ENCODE measurements at places on chromosomes 2 and 18. TPM values are rescaled to one million over a fixed set of nuclear protein-coding genes. Genes with fewer than 3 reads are reported as not detected.

CLEC4F gene
- not detected for polyA plus RNA-seq

EPB41L5 gene
- 11.6 TPM for polyA plus RNA-seq

NR4A2 gene
- polyA plus RNA-seq = 0.62 TPM

CYTIP gene
- polyA plus RNA-seq = 0.17 TPM

EVA1A gene
- polyA plus RNA-seq = 22.8 TPM

DRC1 gene
- polyA plus RNA-seq = 0.10 TPM

TNFAIP6 gene
- polyA plus RNA-seq = 28.5 TPM

PID1 gene
- polyA plus RNA-seq = 15.7 TPM

C1GALT1C1L gene
- 1.9 TPM for polyA plus RNA-seq

IL18R1 gene
- 0.18 TPM for polyA plus RNA-seq

- no peaks in the 10 kb centered on the region for H3K36me3 ChIP-seq
- H3K4me1 ChIP-seq = no peaks in the 10 kb centered on the region
- peak; percentile 62 for DNase-seq
- no peak overlapping the region for H3K4me3 ChIP-seq
- H3K27me3 ChIP-seq = no peaks in the 10 kb centered on the region
Observed at GRCh38 chr2:137173463-137173862, 408.1 kb downstream of the THSD7B start.

DNA sequence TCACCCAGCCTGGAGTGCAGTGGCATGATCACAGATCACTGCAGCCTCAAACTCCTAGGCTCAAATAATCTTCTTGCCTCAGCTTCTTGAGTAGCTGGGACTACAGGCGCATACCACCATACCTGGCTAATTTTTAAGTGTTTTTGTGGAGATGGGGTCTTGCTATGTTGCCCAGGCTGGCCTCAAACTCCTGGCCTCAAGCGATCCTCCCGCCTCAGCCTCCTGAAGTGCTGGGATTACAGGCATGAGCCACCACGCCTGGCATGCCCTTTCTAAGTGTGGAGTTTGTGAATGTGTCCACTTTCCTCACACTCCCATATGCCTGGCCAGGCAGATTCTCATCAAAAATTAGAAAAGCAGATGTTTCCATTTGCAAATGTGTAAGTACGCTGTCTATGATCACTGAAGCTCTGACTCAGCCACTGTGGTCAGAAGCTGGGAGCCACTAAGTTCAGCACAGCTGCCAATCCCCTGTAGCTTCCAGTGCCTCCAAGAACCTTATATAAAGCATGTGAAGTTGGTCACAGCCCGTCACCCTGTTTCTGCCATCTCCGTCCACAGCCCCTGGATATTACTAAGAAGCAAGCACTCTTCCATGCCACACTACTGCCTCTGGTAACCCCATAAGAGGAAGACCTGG is 155.4 kb downstream of the FAM210A start:
- no peaks in the 10 kb centered on the region for H3K36me3 ChIP-seq
- no peaks in the 10 kb centered on the region for H3K27me3 ChIP-seq
- H3K27ac ChIP-seq = no peak overlapping the region
- peak; percentile 16 for DNase-seq
- H3K4me3 ChIP-seq = no peak overlapping the region

DNA sequence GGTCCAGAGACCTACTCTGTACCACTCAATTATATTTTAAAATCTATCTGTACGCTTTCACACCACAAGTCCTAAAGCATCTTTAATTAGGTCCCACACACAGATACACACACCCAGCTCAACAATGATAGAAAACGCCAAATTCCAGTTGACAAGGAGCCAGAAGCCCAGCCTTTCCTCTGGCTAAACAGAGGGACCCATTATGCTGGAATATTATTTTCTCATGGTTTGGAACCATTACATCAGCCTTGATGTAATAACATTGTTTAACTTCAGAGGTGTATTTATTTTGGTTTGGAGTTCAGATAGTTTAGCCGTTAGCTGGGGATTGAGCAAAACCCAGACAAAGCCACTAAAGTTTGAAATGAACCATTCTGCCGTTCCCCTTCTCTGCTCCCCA is 14.0 kb upstream of the INHBB start:
- no peaks in the 10 kb centered on the region for H3K4me1 ChIP-seq
- no peaks in the 10 kb centered on the region for H3K36me3 ChIP-seq
- no peak overlapping the region for H3K4me3 ChIP-seq
- no peak overlapping the region for H3K27ac ChIP-seq

DNA sequence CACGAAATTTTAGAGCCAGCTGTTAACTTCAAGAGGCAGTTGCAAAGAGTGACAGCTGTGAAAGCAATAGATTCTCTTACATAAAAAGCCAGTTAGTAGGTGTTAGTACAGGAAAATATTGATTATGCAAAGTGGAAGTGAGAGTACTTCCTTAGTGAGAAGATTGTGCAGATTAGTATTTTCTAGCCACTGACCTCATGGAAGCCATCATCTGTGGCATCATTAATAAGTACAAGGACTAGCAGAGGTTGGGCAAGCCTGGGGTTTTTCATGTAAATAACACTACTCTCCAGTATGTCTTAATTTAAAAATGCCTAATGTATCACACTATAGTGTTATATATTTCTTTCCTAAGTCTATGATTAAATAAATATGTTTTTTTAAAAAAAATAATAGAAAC is 166.2 kb upstream of the DTNA start:
- H3K4me3 ChIP-seq = no peak overlapping the region
- H3K36me3 ChIP-seq = no peaks in the 10 kb centered on the region
- no peak for DNase-seq
- H3K4me1 ChIP-seq = no peaks in the 10 kb centered on the region
- no peaks in the 10 kb centered on the region for H3K27me3 ChIP-seq
- no peak overlapping the region for H3K27ac ChIP-seq

GRCh38 chr18:43574974-43575373 is 297.7 kb upstream of the SYT4 start:
- no peak overlapping the region for H3K4me3 ChIP-seq
- no peaks in the 10 kb centered on the region for H3K4me1 ChIP-seq
- no peaks in the 10 kb centered on the region for H3K27me3 ChIP-seq
- DNase-seq = no peak
- no peaks in the 10 kb centered on the region for H3K36me3 ChIP-seq

GRCh38 chr18:44673256-44673880 is 7.3 kb upstream of the SETBP1 start:
- H3K4me1 ChIP-seq = no peaks in the 10 kb centered on the region
- H3K4me3 ChIP-seq = no peak overlapping the region
- no peak overlapping the region for H3K27ac ChIP-seq
- H3K27me3 ChIP-seq = no peaks in the 10 kb centered on the region
- DNase-seq = no peak
- H3K36me3 ChIP-seq = no peaks in the 10 kb centered on the region

- H3K4me1 ChIP-seq = no peaks in the 10 kb centered on the region
- no peak overlapping the region for H3K27ac ChIP-seq
- no peaks in the 10 kb centered on the region for H3K27me3 ChIP-seq
- no peak overlapping the region for H3K4me3 ChIP-seq
Observed at GRCh38 chr18:8773980-8774379, 68.6 kb downstream of the MTCL1 start.

DNA sequence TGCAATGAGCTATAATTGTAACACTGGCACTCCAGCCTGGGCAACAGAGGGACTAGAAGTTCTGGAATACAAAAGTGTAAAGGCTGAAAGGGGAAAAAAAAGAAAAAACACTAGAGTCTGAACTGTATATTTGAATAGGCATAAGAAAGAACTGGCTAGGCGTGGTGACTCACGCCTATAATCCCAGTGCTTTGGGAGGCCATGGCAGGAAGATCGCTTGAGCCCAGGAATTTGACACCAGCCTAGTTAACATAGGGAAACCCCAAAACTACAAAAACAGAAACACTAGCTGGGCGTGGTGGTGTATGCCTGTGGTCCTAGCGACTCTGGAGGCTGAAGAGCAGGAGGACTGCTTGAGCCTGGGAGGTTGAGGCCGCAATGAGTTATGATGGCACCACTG is 70.6 kb downstream of the SAP130 start:
- H3K27me3 ChIP-seq = no peaks in the 10 kb centered on the region
- H3K27ac ChIP-seq = no peak overlapping the region
- peaks cover 2% of the 10 kb centered on the region for H3K4me1 ChIP-seq
- H3K4me3 ChIP-seq = no peak overlapping the region
- no peak for DNase-seq
- H3K36me3 ChIP-seq = peaks cover 5% of the 10 kb centered on the region

- no peak for DNase-seq
- H3K4me3 ChIP-seq = no peak overlapping the region
- H3K27me3 ChIP-seq = no peaks in the 10 kb centered on the region
- no peak overlapping the region for H3K27ac ChIP-seq
Observed at GRCh38 chr2:232363784-232364615, 14.6 kb upstream of the ALPP start.

DNA sequence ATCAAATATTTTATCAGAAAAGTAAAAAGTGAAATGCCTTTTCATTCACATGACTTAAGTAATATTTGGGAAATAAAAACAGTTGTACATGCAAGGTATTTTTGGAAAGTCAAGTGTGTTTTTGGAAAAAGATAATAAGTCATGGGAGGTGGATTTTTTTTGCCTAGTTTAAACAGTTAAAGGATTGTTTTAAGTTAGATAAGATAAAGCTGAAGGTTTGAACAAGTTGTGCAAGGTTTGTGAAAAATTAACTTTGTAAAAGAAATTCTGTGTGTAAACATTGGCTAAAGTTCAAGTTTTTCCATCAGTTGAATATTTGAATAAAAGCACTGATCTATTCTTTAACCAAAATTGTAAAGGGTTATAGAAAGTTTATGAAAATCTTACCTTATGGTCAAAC is 207.9 kb upstream of the RGPD4 start:
- no peak for DNase-seq
- H3K36me3 ChIP-seq = no peaks in the 10 kb centered on the region
- no peaks in the 10 kb centered on the region for H3K27me3 ChIP-seq
- no peaks in the 10 kb centered on the region for H3K4me1 ChIP-seq

GRCh38 chr2:8576525-8577167 is 105.2 kb upstream of the ID2 start:
- no peak overlapping the region for H3K27ac ChIP-seq
- no peaks in the 10 kb centered on the region for H3K27me3 ChIP-seq
- H3K36me3 ChIP-seq = no peaks in the 10 kb centered on the region
- no peaks in the 10 kb centered on the region for H3K4me1 ChIP-seq
- no peak overlapping the region for H3K4me3 ChIP-seq

DNA sequence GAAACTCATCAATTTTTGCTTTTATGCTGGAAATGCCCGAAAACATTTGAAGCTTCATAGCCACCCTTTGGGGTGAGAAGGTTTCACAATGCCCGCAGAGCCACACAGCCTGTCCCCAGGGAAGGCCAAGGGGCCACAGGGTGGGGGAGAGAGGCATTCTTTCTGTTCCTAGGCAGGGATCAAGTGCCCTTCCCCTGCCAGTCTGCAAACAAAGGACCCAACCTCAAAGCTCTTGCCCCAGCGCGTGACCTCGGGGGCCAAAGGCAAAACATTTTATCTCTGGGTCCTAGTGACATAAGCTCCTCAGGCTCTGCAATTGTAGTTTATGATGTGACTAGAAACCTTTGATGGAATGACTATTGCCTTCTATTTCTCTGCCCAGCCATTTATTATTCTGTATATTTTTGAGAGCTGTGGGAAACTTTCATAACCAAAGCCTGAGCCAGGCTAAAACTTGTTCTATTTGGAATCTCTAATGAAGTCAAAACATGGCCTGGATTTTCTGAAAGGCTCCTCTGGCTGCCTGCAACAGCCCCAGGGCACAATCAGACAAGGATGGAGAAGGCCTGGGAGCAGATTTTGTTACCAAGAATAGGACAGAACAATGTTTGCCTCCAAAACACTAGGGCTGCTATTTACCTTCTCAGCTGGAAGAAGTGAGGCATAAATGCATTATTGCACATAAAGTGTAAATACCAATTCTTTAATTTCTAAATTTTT is 137.2 kb upstream of the KCTD1 start:
- no peaks in the 10 kb centered on the region for H3K4me1 ChIP-seq
- no peak overlapping the region for H3K4me3 ChIP-seq
- H3K36me3 ChIP-seq = no peaks in the 10 kb centered on the region
- no peaks in the 10 kb centered on the region for H3K27me3 ChIP-seq

DNA sequence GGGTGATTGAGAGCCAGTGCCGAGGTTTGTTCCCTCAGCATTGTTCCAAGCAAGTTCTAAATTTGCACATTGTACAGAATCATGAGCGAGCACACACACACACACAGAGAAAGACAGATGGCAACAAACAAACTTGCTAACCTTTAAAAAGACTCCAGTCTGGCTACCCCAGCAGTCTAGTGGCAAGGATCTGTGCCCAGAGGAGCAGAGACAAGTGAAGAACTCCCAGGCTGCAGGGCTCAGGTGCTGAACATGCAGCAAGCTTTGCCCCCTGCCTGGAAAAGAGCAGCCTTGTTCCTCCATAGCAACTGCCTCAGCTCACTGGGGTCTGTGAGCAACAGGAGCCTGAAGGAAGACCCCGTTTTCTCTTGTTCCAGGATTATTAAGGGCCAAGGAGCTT is 169.2 kb upstream of the CCDC68 start:
- no peaks in the 10 kb centered on the region for H3K4me1 ChIP-seq
- no peak for DNase-seq
- no peaks in the 10 kb centered on the region for H3K27me3 ChIP-seq
- H3K36me3 ChIP-seq = no peaks in the 10 kb centered on the region
- no peak overlapping the region for H3K4me3 ChIP-seq
- H3K27ac ChIP-seq = no peak overlapping the region

DNA sequence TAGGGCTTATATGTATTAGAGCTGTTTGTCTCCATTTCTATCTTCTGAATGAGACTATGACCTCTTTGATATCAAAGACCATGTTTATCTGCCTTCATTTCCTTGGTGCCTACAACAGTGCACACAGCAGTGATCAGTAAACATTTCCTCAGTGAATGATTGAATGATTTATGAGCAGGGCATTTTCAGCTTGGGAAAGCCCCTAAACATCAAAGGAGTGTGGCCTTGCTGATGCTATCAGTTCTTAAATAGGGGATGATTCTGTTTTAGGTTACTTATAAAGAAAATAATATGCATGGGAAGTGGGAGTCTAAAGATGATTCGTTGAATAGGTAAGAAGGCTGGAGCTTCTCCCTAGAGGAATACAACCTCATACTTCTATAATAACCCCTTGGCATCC is 425.3 kb downstream of the ZNF521 start:
- H3K27me3 ChIP-seq = no peaks in the 10 kb centered on the region
- H3K36me3 ChIP-seq = no peaks in the 10 kb centered on the region

DNA sequence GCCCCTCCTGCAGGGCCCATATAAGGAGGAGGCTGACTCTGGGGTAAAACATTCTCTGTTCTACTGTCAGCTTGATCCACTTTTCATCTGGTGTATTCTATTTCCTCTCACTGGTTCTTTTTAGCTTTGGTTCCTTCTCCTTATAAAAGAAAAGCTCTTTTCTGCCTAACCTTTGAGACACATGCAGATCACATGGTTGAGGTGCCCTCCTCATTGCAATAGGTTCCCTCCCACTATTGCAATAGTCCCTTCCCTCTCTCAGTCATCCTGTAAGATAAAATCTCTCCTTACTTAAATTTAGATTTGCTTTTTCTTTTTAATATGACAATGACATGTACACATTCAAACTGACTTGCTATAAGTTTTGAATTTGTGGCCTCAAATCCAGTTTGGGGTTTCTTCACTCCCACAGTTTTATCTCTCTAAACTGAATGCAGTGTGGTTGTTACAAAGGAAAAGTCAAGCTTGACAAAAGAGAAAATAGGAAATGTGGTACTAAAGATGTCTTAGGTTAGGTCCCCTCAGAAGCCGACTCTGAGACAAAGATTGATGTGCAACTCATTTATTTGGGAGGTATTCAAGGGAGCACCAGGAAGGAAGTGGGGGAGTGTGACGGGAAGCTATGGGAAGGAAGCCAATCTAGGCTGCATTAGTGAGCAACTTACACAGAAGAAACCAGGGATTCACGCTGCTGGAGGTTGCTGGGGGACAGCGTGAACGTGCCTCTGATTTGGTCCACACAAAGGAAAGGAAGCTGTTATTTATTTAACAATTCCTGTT is 127.6 kb upstream of the LINC00305 start:
- H3K27ac ChIP-seq = no peak overlapping the region
- peak; percentile 9 for DNase-seq
- H3K36me3 ChIP-seq = no peaks in the 10 kb centered on the region
- H3K4me3 ChIP-seq = no peak overlapping the region
- H3K4me1 ChIP-seq = no peaks in the 10 kb centered on the region
- no peaks in the 10 kb centered on the region for H3K27me3 ChIP-seq
